ENCODE measurements at places on chromosomes 16 and 17. TPM values are rescaled to one million over a fixed set of nuclear protein-coding genes. Genes with fewer than 3 reads are reported as not detected.

DNA sequence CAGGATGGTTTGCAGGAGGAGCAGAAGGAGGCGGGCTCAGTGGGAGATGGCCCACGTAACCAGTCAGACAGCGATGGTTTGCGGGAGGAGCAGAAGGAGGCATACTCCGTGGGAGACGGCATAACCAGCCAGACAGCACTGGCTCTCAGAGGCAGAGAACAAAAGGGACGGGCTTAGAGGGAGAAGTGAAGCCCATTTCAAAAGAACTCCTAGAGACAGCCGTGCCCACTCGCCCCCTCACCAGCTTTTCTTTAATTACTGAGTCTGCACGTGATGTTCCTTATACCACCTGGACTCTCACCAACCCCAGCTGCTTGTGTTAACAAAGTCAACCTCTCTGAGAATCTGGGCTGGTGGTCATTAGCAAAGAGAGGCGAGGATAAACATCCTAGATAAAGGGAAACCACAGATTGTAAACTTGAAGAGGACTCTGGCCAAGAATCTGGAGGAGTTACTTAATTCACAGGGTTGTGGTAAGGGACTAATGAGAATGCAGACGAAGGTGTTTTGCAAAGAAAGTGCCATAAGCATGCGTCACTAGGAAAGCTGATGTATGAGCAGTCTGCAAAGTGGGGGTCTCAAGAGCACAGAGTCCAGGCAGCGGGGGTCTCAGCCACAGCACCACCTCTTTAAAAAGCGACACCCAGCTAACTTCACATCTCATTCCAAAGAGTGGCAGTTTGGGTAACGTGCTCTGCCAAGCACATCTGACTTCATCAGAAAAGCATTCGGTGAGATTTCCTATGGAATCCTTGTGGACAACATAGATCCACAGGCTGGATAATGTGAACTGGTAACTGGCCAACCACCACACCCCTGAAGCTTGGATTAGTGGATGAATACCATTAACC is 51.7 kb downstream of the NXN start:
- H3K4me3 ChIP-seq = no peak overlapping the region
- no peaks in the 10 kb centered on the region for H3K27me3 ChIP-seq
- no peaks in the 10 kb centered on the region for H3K36me3 ChIP-seq
- H3K4me1 ChIP-seq = peaks cover 24% of the 10 kb centered on the region
- no peak overlapping the region for H3K27ac ChIP-seq

- H3K36me3 ChIP-seq = peaks cover 16% of the 10 kb centered on the region
- no peaks in the 10 kb centered on the region for H3K27me3 ChIP-seq
These were observed 4.3 kb downstream of the CNTNAP1 start for GRCh38 chr17:42686520-42687128.

DNA sequence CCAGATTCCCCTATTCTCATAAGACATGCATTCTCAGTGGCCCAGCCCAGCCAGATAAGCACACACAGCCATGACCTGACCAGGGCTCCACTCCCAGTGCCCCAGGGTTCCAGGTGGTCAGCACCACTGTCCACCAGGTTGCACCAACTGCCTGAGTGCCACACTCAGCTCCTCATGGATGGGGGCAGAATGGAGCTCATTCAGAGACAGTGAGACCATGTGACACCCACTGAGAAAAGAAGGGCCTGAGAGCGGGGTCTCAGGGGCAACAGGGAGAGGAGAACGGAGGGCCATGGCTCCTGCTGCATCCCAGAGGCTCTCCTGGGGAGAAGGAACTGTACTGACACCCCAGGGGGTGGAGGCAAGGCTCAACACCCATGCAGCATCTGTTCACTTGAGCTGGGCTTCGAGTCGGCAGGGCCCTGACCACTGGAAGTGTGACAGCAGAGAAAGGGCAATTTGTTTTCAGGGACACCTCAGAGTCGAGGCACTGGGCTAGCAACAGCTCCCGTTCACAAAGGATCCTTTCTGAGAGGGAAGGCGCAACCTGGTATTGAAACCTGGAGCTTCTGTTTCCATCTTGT is 18.7 kb upstream of the SLC38A8 start:
- DNase-seq = no peak
- H3K27me3 ChIP-seq = no peaks in the 10 kb centered on the region
- H3K27ac ChIP-seq = no peak overlapping the region
- H3K4me1 ChIP-seq = peaks cover 47% of the 10 kb centered on the region
- H3K36me3 ChIP-seq = peaks cover 80% of the 10 kb centered on the region
- H3K4me3 ChIP-seq = no peak overlapping the region

DNA sequence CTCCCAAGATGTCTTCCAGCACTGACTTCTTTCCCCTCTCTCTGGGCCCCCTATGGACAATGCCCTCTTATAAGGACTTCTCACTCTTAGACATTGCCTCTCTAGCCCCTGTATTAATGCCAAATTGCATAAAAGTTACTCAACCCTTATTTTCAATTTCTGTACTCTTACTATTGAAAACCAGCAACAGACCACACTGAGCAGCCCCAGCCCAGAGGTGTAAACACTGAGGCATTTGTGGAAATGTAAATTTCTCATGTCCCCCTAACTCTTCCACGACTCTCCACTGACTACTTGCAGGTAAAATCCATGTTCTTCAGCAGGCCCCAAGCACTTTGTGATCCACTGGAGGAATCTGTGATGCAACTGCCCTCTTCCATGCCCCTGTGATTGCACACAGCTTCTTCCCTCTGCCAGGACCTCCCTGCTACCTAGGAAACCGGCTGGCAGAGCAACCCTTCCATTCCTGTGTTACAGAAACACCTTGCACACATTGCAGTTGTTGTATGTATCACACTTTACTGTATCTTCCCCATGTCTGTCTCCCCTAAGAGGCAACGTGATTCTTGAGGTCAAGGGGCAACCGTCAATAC is 4.4 kb downstream of the N4BP1 start:
- H3K27me3 ChIP-seq = no peaks in the 10 kb centered on the region
- peak; percentile 36 for DNase-seq
- no peaks in the 10 kb centered on the region for H3K36me3 ChIP-seq
- peaks cover 93% of the 10 kb centered on the region for H3K4me1 ChIP-seq
- peak overlapping the region; percentile 46 for H3K27ac ChIP-seq

DNA sequence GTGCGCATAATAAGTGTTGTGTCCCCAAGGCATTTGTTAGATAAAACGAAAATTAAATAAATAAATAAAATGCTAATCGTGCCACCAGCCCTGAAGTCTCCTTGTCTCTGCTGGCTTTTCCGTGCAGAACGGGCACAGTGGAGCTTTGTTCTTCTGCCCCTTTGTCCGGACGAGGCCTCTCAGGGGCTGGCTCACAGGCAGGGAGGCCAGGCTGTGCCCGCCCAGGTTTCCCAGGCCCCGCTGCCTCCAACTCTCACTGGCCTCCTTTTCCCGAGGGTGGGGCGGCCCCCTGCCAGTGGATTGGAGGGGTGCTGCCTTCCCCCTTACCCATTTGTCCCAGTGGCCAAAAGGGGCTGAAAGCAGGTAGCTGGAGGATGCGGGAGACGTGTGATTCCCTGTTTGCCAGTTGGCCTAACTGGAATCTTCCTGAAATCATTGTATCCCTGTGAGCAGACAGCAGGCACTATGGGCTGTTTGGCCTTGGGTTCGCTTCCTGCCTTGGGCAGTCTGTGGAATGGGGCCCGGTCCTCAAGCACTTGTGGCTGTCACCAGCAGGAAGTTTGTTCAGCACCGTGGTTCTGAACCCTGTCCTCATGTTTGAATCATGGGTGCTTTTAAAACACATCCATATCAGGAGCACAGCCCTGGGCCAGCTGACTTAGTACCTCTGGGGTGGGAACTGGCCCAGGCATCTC is 64.4 kb downstream of the KSR1 start:
- H3K27ac ChIP-seq = no peak overlapping the region
- no peak for DNase-seq
- no peaks in the 10 kb centered on the region for H3K27me3 ChIP-seq
- H3K4me3 ChIP-seq = no peak overlapping the region

DNA sequence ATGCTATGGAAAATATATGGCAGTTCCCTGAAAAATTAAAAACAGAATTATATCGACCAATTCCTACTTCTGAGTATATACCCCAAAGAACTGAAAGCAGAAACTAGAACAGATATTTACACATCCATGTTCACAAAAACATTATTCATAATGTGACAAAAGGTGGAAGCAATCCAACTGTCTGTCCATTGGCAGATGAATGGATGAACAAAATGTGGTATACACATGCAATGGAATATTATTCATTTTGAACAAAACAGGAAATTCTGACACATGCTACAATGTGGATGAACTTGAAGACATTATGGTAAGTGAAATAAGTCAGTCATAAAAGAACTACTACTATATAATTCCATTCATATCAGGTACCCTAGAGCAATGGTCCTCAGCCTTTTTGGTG is 263.5 kb upstream of the AXIN2 start:
- DNase-seq = no peak
- H3K27ac ChIP-seq = no peak overlapping the region
- no peaks in the 10 kb centered on the region for H3K4me1 ChIP-seq

GRCh38 chr16:24996301-24996700 is 18.9 kb downstream of the ARHGAP17 start:
- H3K4me1 ChIP-seq = peaks cover 100% of the 10 kb centered on the region
- no peak for DNase-seq
- no peaks in the 10 kb centered on the region for H3K27me3 ChIP-seq
- no peak overlapping the region for H3K4me3 ChIP-seq
- H3K36me3 ChIP-seq = no peaks in the 10 kb centered on the region

GRCh38 chr17:64565563-64565962 is 58.8 kb downstream of the CEP95 start:
- DNase-seq = no peak
- no peak overlapping the region for H3K27ac ChIP-seq
- H3K4me3 ChIP-seq = no peak overlapping the region
- no peaks in the 10 kb centered on the region for H3K27me3 ChIP-seq
- peaks cover 5% of the 10 kb centered on the region for H3K4me1 ChIP-seq

NLRC5 gene
- total RNA-seq = 6.6 TPM

NPIPA8 gene
- total RNA-seq = 0.49 TPM
